ENCODE measurements at places on chromosomes 6 and 20. TPM values are rescaled to one million over a fixed set of nuclear protein-coding genes. Genes with fewer than 3 reads are reported as not detected.

GRCh38 chr20:53848304-53848703, 222.1 kb downstream of the BCAS1 start:
- DNase-seq: no peak

- no peak for DNase-seq
These were observed 255.2 kb downstream of the CD109 start for GRCh38 chr6:73951183-73951582.

DNA sequence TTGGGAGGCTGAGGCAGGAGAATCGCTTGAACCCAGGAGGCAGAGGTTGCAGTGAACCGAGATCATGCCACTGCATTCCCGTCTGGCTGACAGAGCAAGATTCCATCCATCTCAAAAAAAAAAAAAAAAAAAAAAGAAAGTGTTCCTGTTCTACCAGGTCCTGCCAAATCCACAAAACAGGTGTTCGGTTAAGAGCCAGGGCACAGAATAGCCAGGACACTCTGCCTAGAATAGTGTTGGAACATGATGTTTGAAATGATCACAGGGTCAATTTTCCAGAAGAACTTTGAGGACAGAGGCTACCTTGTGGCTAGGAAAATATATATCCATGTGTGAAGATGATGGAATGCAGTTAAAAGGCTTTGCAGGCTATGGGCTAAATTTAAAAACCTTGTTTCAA, 63.6 kb upstream of the TRAF3IP2 start:
- DNase-seq: no peak

Gene PRDM13
- 0.02 TPM for polyA plus RNA-seq

All from SK-N-SH (cell line).